Stimulated activated CD8-positive, alpha-beta memory T cell treated with anti-CD3 and anti-CD28 coated beads, Interleukin-7, amount 100 ng/mL, for 1 hour (primary cell): ENCODE measurements at places on chromosomes 12 and 14.

GRCh38 chr12:128840862-128841468 is 12.3 kb upstream of the GLT1D1 start:
- no peak for DNase-seq

DNA sequence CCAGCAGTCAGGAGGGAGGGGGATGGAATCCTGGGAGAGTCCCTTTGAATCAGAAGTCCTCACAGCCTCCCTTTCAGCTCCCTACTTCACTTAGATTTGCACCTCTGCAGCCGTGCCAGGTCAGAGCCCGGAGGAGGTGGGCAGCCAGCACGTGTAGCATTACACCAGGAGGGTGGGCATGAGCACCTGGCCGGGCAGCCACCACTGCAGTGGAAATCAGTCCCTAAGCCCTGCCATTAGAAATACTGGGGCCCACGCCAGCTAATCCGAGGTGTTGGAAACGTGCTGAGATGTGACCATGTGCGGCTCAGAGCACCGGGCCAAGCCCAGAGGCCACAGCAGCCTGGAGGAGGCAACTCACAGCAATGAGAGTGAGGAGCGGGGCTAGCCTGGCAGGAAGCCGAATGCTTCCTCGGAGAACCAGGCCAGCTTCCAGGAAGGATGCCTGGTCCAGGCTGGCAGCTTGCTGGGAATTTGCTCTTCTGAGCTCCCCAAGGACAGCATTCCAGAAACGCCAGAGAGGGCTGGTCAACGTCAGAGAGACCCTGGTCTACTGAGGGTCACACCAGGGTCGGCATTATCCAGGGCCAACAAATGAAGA is 9.4 kb upstream of the CACNA2D4 start:
- no peak for DNase-seq

GRCh38 chr12:103331643-103332042 is 164.1 kb downstream of the C12orf42 start:
- DNase-seq, result no peak

DNA sequence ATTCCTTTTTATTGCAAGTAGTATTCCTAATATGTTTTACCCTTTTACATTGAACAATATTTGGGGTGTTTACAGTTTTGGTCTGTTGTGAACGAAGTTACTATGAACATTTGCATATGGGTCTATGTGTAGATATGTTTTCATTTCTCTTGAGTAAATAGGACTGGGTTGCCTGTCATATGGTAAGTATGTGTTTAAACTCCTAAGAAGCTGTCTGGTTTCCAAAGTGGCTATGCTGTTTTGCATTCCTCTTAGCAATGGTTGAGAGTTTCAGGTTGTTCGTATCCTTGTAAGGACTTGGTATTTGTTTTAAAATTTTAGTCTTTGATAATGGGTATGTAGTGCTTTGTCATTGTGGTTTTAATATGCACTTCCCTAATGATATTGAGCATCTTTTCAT is 6.3 kb downstream of the METAP2 start:
- no peak for DNase-seq

DNA sequence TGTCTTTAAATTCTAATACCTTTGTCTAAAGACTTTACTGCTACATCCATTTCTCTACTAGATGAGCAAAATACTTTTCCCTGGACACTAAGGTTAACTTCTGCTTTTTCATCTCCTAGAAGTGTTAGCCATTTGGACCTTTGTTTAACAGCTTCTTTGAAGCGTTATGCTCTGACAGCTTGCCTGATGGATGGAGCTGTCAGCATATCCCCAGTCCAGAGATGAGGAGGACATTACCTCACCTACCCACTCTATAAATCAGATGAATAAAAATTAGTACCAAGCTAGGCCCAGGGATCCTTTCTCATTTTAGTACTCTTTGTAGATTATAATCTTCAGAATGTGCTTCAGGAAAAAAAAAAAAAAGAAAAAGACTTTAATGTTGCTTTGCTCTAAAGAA is 222.7 kb downstream of the PELI2 start:
- no peak for DNase-seq

DNA sequence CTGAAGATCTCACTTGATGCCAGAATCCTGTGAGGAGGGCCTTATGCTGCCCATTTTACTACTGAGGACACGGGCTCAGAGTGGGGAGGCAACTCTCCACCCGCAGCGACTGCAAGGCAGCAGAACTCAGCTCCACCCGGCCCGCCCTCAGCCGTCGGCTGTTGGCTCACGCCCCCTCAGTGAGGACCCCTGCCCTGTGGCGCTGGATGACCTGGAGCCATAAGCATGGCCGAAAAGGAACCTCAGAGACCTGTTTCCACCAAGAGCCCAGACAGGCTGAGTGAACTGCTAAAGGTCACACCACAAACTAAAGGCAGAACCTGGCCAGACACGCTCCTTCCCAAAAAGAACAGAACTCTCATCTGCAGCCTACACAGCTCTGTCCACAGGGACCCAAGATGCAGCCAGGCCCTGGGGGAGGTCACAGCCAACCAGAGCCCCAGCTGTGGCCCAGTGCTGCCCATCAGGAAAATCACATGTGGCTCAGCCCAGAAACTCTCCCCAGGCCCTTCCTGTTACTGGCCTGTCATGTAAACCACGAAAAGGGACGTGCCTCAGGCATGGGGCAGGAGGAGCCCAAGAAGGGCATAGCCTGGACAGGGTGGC is 32.8 kb downstream of the CCNK start:
- DNase-seq, result no peak

DNA sequence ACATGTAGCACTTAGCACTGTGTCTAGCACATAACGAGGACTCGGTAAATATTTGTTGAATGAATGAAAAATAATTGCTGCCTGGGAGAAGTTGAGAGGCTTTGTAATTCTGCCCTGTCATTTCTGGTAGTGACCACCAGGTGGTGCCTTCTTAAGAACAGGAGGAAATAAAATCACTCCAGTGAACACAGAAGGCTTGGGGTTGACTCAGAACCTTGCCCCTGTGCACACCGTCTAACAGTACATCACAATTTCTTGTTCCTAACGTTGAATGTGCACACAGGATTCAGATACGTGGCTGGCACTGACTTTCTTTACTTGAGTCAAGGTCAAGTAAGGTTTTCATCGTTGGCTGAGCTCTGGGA is 91.8 kb downstream of the RGS6 start:
- peak; percentile 7 for DNase-seq

- no peak for DNase-seq
Observed at GRCh38 chr14:24629521-24629920, 4.5 kb downstream of the GZMB start.

GRCh38 chr12:70831543-70831942 is 89.0 kb downstream of the PTPRR start:
- no peak for DNase-seq
